ENCODE measurements at places on chromosomes 6 and 20.

DNA sequence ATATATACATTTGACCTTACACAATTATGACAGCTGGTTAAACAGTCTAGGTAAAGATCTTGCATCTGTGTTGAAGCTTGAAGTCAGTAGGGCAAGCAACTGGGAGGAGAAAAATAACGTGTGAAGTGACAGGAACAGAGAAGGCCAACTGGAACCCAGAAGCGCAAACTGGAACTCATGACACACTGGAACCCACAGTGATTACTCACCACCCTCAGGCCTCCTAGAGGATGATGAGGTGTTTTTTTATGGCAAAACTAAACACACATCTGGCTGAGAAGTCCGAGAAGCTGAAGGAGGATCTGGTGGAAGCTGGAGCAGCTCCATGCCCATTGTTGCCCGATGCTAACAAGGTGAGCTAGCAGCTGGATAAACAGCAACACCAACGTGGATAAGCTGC lies 108.1 kb downstream of the TMEM200A start:
- H3K4me3 ChIP-seq = no peak overlapping the region
- no peaks in the 10 kb centered on the region for H3K36me3 ChIP-seq
- peaks cover 3% of the 10 kb centered on the region for H3K27me3 ChIP-seq
- no peaks in the 10 kb centered on the region for H3K4me1 ChIP-seq

GRCh38 chr6:138844192-138844591 lies 48.3 kb downstream of the ECT2L start:
- no peaks in the 10 kb centered on the region for H3K27me3 ChIP-seq
- no peaks in the 10 kb centered on the region for H3K4me1 ChIP-seq
- no peak for DNase-seq

GRCh38 chr20:51116765-51117686 lies 94.1 kb upstream of the KCNG1 start:
- peaks cover 16% of the 10 kb centered on the region for H3K27me3 ChIP-seq
- H3K4me1 ChIP-seq = peaks cover 7% of the 10 kb centered on the region
- no peak overlapping the region for H3K4me3 ChIP-seq
- no peaks in the 10 kb centered on the region for H3K36me3 ChIP-seq

DNA sequence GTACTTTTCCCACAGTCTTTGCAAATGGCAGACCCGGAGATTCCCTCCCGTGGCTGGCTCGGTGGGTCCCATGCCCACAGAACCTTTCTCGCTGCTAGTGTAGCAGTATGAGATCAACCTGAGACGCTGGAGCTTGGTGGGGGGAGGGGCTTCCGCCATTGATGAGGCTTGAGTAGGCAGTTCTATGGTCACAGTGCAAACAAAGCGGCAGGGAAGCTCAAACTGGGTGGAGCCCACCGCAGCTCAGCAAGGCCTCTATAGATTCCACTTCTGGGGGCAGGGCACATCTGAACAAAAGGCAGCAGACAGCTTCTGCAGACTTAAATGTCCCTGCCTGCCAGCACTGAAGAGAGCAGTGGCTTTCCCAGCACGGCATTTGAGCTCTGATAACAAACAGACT lies 186.0 kb upstream of the KCNK16 start:
- no peak overlapping the region for H3K4me3 ChIP-seq
- H3K4me1 ChIP-seq = no peaks in the 10 kb centered on the region
- no peaks in the 10 kb centered on the region for H3K36me3 ChIP-seq
- peaks cover 6% of the 10 kb centered on the region for H3K27me3 ChIP-seq
- H3K27ac ChIP-seq = no peak overlapping the region

- H3K27ac ChIP-seq = no peak overlapping the region
- H3K36me3 ChIP-seq = no peaks in the 10 kb centered on the region
- no peaks in the 10 kb centered on the region for H3K4me1 ChIP-seq
- peaks cover 16% of the 10 kb centered on the region for H3K27me3 ChIP-seq
Observed at GRCh38 chr20:45341939-45342854, 6.0 kb downstream of the SDC4 start.

DNA sequence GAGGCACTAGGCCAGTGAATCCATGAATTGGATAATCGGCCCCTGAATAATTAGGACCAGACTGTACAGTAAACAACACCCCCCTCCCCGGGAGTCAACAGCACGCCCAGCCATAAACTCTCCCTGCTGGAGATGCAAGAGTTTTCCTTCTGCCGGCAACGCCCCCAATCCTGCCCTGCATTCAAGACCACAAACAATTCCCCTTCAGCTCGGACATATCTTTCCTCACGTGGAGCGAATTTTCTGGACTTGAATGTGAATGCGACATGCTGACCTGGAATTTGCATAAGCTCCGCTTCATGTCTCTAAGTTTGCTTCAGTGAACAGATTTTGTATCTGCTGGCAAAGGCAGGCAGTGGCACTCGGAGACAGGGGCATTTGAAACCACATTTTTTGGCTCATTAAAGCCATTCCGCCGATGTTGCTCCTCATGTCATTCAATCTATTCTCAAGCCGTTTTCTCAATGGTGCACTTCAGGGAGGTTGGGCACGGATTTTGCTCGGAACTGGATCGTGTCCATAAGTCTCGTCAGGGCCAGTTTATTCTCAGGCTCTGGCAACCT lies 38.0 kb upstream of the GMPR start:
- H3K36me3 ChIP-seq = no peaks in the 10 kb centered on the region
- H3K27me3 ChIP-seq = peaks cover 14% of the 10 kb centered on the region
- peaks cover 16% of the 10 kb centered on the region for H3K4me1 ChIP-seq
- no peak overlapping the region for H3K27ac ChIP-seq
- no peak overlapping the region for H3K4me3 ChIP-seq

GRCh38 chr6:31495580-31495979 lies 2.4 kb upstream of the MICB start:
- H3K4me3 ChIP-seq = peak overlapping the region; percentile 90
- H3K36me3 ChIP-seq = peaks cover 7% of the 10 kb centered on the region
- H3K27me3 ChIP-seq = no peaks in the 10 kb centered on the region
- no peak for DNase-seq

- peak overlapping the region; percentile 57 for H3K27ac ChIP-seq
- no peak overlapping the region for H3K4me3 ChIP-seq
- no peak for DNase-seq
- peaks cover 19% of the 10 kb centered on the region for H3K4me1 ChIP-seq
- no peaks in the 10 kb centered on the region for H3K27me3 ChIP-seq
- no peaks in the 10 kb centered on the region for H3K36me3 ChIP-seq
Observed at GRCh38 chr6:135250234-135250633, 69.1 kb downstream of the MYB start.

DNA sequence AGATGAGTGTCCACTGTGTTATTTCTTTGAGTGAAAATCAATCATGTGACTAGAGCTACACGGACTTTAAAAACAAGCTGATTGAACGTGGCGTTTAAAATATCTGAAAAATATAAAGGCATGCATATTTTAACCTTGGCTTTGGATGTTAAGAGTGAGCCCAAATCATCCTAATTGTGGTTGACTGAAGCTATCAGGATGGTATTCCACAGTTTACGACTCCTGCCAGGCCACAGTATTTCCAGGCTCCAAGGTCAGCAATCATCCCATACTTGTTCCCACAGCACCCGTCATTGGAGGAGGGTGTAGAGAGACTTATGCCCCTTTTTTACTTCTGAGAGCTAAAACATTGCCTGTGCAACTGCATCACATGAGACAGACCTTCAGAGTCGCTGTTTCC lies 43.2 kb upstream of the TMX4 start:
- no peaks in the 10 kb centered on the region for H3K36me3 ChIP-seq
- H3K4me3 ChIP-seq = no peak overlapping the region
- no peak overlapping the region for H3K27ac ChIP-seq

DNA sequence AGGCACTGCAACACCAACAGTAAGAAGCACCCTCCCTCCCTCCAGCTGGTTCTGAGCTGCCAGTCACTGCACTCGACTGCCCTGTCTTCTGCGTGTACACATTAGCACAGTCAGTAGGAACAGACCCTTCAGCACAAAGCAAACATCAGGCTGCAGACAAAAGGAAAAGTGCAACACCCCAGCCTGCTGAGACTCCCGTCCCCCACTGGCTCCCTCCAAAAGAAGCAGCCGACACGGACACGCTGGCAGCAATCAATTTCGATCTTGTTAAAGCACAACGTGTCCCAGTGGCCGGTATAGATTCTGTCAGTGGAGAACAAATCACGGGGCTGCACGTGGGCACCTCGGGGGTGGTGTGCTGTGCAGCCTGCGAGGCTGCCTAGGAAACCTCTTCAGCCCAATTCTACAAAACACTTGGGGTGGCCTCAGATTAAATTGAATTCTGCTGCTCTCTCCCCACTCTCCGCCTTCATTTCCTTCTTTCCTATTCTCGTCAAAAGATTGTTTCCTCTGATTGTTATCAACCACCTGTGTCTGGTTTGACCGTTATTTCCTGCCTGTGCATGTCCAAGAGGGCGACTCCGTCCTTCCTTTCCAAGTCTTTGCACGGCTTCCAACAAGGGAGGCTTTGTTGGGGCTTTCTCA lies 38.7 kb downstream of the TRAF3IP2 start:
- no peak for DNase-seq
- H3K27me3 ChIP-seq = no peaks in the 10 kb centered on the region
- H3K27ac ChIP-seq = peak overlapping the region; percentile 52
- no peak overlapping the region for H3K4me3 ChIP-seq
- peaks cover 23% of the 10 kb centered on the region for H3K4me1 ChIP-seq
- H3K36me3 ChIP-seq = peaks cover 73% of the 10 kb centered on the region

DNA sequence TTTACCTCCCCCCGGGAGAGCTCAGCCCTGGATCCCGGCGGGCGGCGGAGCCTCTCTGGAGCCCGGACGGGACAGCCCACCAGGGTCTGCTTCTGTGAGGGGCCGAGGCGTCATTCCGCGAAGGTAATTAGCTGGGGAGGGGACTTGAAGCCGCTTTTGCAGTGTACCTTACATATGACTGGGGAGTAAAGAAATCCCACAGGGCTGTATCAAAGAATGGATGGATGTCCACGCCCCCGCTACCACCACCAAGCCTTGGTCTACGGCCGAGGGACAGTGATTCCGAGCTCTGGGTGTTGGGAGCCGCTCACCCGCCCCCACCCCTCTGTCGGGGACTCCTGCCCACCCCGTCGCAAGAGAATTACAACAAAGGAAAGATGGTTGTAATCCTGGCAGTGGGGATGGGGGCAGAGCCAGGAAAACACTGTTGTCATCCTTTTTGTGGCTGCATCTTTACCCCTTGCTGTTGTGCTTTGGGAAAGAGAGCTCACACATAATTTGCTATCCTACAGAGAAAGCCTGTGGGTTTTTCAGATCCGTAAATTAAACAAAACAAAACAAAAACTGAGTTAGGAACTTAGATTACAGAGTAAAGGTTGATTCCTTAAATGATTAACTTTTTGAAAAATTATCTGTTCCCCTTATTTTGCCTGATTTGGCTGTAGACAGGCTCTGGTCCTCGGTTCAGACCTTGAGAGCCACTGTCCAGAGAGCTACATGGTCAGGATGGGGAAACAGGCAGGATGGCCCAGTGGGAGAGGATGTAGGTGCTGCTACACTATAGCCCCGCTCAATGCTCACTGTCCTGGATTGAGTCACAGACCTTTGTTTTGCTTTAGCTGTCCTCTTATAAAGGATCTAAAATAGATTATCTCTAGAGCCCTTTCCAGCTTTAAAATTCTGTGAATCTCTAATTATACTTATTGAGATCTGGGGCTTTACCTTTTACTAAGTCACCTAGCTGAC lies 997 bp upstream of the FBXO30 start:
- H3K36me3 ChIP-seq = peaks cover 4% of the 10 kb centered on the region
- H3K4me3 ChIP-seq = peak overlapping the region; percentile 95
- no peak for DNase-seq
- peaks cover 31% of the 10 kb centered on the region for H3K4me1 ChIP-seq
- peak overlapping the region; percentile 92 for H3K27ac ChIP-seq

DNA sequence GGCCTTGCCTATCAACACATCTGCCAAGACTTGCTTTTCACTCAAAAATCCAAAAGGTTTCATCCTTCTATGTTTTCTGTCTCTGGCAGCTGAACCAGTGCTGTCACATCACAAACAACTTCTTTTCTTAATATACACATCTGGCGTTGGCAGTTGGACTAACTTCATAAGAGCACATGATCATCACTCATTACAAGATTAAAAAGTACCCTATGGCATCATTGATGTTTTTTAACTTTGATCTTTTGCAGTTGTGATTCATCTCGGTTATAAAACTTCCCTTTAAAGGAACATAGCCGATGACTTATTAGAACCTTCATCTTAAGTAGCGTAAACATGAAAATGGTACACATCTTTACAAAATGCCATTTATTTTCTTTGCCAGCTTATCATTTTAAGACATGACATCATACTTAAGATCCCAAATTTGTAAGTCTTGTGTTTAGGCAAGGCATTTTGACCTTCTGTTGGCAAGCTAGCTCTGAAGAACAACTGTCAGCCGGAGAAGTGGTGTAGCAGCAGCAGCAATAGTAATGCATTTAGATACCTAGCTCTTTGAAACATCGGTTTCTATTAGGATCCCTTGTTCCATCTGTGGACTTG lies 64.2 kb upstream of the SUPT3H start:
- H3K36me3 ChIP-seq = no peaks in the 10 kb centered on the region
- H3K4me3 ChIP-seq = no peak overlapping the region
- DNase-seq = no peak
- peaks cover 4% of the 10 kb centered on the region for H3K4me1 ChIP-seq
- no peak overlapping the region for H3K27ac ChIP-seq
- H3K27me3 ChIP-seq = no peaks in the 10 kb centered on the region

- no peak overlapping the region for H3K27ac ChIP-seq
- no peak for DNase-seq
- no peaks in the 10 kb centered on the region for H3K27me3 ChIP-seq
- no peaks in the 10 kb centered on the region for H3K4me1 ChIP-seq
- H3K36me3 ChIP-seq = no peaks in the 10 kb centered on the region
Observed at GRCh38 chr6:140772576-140772975, 1360.1 kb upstream of the GJE1 start.

GRCh38 chr20:62178316-62179161 lies 4.3 kb upstream of the MTG2 start:
- peaks cover 13% of the 10 kb centered on the region for H3K4me1 ChIP-seq
- no peak for DNase-seq
- H3K4me3 ChIP-seq = no peak overlapping the region
- H3K36me3 ChIP-seq = peaks cover 21% of the 10 kb centered on the region
- H3K27me3 ChIP-seq = no peaks in the 10 kb centered on the region

- no peak overlapping the region for H3K4me3 ChIP-seq
- no peaks in the 10 kb centered on the region for H3K27me3 ChIP-seq
- peaks cover 56% of the 10 kb centered on the region for H3K36me3 ChIP-seq
- no peak overlapping the region for H3K27ac ChIP-seq
- H3K4me1 ChIP-seq = no peaks in the 10 kb centered on the region
Observed at GRCh38 chr6:87501809-87502572, 29.2 kb downstream of the SLC35A1 start.

DNA sequence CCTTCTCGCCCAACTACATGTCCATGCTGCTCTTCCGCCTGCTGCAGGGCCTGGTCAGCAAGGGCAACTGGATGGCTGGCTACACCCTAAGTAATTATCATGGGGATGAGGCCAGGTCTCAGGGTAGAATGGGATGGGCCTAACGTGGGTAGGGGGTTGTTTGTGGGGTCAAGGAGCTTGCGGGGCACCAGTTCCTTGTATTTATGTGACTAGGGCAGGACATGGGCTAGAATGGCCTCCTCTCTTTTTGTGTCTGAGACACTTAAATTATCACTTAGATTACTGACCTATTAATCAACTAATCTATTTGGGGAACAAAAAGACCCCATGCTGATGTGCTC lies 10.7 kb downstream of the SLC22A1 start:
- DNase-seq = no peak
- H3K27me3 ChIP-seq = no peaks in the 10 kb centered on the region
- no peak overlapping the region for H3K4me3 ChIP-seq
- H3K36me3 ChIP-seq = no peaks in the 10 kb centered on the region

Data from activated B cell treated with CpG ODN at 0.5 μM for 24 hours (primary cell).